ENCODE measurements at places on chromosomes 5 and 9. TPM values are rescaled to one million over a fixed set of nuclear protein-coding genes. Genes with fewer than 3 reads are reported as not detected.

DNA sequence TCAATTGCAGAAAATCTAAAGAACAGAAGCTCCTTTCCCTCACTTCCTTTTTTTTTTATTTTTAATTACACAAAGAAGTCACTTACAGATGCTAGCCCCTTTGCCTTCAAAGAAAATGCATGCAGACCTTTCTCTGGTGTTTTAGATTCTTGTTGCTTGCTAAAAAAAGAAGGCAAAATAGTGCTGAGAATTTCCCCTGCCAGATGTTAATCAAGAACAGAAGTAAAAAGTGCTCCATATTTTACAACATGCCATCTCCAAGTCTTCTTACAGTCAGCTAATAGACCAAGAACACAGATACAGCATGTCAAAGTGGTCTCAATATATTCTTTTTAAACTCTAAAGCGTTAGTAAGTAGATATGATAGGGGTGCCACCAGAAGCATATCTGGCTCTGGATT, 142.8 kb upstream of the RGMB start:
- H3K4me1 ChIP-seq: no peaks in the 10 kb centered on the region
- no peak for DNase-seq
- no peak overlapping the region for H3K4me3 ChIP-seq
- H3K36me3 ChIP-seq: no peaks in the 10 kb centered on the region

DNA sequence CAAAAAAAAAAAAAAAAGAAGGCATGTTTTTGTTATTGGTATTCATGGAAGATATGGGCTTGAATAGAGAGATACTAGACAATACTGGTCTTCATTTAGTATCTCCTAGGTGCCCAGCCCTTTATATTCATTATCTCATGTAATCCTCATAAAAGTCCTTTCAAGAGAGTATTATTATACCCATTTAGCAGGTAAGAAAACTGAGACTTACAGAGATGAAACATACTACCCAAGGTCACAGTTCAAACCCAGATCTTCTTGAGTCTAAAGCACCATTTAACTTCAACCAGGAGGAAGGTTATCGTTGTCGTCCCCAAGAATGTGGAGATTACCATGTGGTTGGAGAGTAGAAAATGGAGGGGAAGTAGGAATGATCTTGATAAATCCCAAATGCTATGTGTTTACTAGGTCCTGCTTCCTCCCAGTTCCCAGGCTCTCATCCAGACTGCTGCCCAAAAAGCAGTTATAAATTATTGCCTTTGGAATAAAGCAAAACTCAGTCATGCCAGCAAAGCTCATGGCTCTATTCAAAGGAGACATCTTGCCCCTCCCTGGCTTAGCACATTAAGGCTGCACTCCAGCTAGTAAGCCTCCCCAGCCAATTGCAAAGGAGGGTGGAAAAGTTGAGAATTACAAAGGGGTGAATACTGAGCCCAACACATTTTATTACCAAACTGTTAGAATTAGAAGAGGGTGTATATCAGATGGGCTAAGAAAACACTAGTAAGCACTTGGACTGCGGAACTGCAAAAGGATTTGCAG, 163.9 kb downstream of the PIK3R1 start:
- H3K36me3 ChIP-seq: no peaks in the 10 kb centered on the region
- H3K27me3 ChIP-seq: no peaks in the 10 kb centered on the region
- peaks cover 21% of the 10 kb centered on the region for H3K4me1 ChIP-seq
- H3K27ac ChIP-seq: no peak overlapping the region
- DNase-seq: no peak

GRCh38 chr5:133565993-133566392, 46.3 kb downstream of the FSTL4 start:
- DNase-seq: peak; percentile 34
- no peaks in the 10 kb centered on the region for H3K4me1 ChIP-seq
- no peak overlapping the region for H3K4me3 ChIP-seq
- H3K27me3 ChIP-seq: no peaks in the 10 kb centered on the region

GRCh38 chr9:136303066-136303824, 649 bp downstream of the CCDC187 start:
- peaks cover 11% of the 10 kb centered on the region for H3K4me1 ChIP-seq
- no peak for DNase-seq
- no peak overlapping the region for H3K4me3 ChIP-seq
- no peaks in the 10 kb centered on the region for H3K27me3 ChIP-seq
- H3K36me3 ChIP-seq: no peaks in the 10 kb centered on the region

DNA sequence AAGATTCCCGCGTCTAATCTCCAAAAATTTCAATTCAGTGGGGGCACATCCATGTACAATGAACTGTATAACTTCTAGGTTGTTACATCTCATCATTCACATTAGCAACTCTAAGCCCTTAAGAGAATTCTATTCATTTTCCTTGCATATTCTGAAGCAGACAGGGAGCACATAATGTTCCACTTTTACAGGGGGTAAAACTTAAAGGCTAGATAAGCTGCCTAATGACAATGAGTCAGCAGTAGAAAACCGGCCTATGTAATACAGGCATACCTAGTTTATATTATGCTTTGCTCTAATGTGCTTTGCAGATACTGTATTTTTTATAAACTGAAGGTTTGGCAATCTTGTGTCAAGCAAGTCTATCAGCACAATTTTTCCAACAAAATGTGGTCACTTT, 40.4 kb downstream of the PTAR1 start:
- no peak overlapping the region for H3K27ac ChIP-seq
- no peak overlapping the region for H3K4me3 ChIP-seq
- H3K4me1 ChIP-seq: no peaks in the 10 kb centered on the region
- H3K36me3 ChIP-seq: peaks cover 74% of the 10 kb centered on the region
- DNase-seq: no peak
- no peaks in the 10 kb centered on the region for H3K27me3 ChIP-seq

DNA sequence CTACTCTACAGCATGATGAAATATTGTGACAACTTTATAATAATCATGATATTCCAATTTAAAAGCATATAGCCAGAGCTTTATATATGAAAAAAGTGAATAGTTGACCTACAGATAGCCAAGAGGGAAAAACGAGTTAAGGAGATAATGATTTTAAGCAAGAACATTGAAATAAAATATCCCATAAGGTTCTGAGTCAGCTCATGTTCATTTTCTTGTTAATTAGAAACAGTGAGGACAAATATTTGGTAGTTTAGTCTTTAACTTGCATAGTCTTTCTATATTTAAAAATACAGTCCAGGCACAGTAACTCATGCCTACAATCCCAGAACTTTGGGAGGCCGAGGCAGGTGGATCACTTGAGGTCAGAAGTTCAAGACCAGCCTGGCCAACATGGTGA, 55.8 kb upstream of the CDH6 start:
- no peaks in the 10 kb centered on the region for H3K4me1 ChIP-seq
- no peak for DNase-seq
- H3K27ac ChIP-seq: no peak overlapping the region

MEGF9 gene
- total RNA-seq: 3.5 TPM

Data from thymus (tissue), 14 donors.